ENCODE measurements at places on chromosomes 2 and 18.

GRCh38 chr2:102122909-102123308, 19.6 kb upstream of the IL1R1 start:
- H3K4me3 ChIP-seq = no peak overlapping the region
- no peak for DNase-seq
- no peaks in the 10 kb centered on the region for H3K36me3 ChIP-seq
- H3K27me3 ChIP-seq = no peaks in the 10 kb centered on the region
- H3K27ac ChIP-seq = peak overlapping the region; percentile 51

- no peak for DNase-seq
- no peak overlapping the region for H3K27ac ChIP-seq
- no peaks in the 10 kb centered on the region for H3K27me3 ChIP-seq
- no peaks in the 10 kb centered on the region for H3K36me3 ChIP-seq
- H3K4me1 ChIP-seq = peaks cover 16% of the 10 kb centered on the region
Observed at GRCh38 chr2:187982668-187983067, 309.0 kb upstream of the GULP1 start.

GRCh38 chr2:43228321-43228751, 1.9 kb upstream of the ZFP36L2 start:
- peak overlapping the region; percentile 87 for H3K27ac ChIP-seq
- peaks cover 17% of the 10 kb centered on the region for H3K36me3 ChIP-seq
- H3K27me3 ChIP-seq = no peaks in the 10 kb centered on the region
- H3K4me3 ChIP-seq = peak overlapping the region; percentile 77
- no peak for DNase-seq

GRCh38 chr2:112798979-112799975, 15.0 kb upstream of the IL1A start:
- H3K27ac ChIP-seq = no peak overlapping the region
- no peaks in the 10 kb centered on the region for H3K36me3 ChIP-seq
- H3K4me1 ChIP-seq = peaks cover 18% of the 10 kb centered on the region
- no peak overlapping the region for H3K4me3 ChIP-seq

GRCh38 chr18:51013259-51013658, 16.8 kb upstream of the SMAD4 start:
- peaks cover 12% of the 10 kb centered on the region for H3K36me3 ChIP-seq
- H3K4me1 ChIP-seq = peaks cover 3% of the 10 kb centered on the region
- H3K27ac ChIP-seq = no peak overlapping the region
- H3K27me3 ChIP-seq = no peaks in the 10 kb centered on the region
- H3K4me3 ChIP-seq = no peak overlapping the region

- no peak overlapping the region for H3K4me3 ChIP-seq
- peaks cover 8% of the 10 kb centered on the region for H3K27me3 ChIP-seq
- no peak overlapping the region for H3K27ac ChIP-seq
- DNase-seq = no peak
- H3K4me1 ChIP-seq = no peaks in the 10 kb centered on the region
Observed at GRCh38 chr2:109259671-109260070, 130.7 kb downstream of the SH3RF3 start.

- H3K4me1 ChIP-seq = peaks cover 36% of the 10 kb centered on the region
- DNase-seq = no peak
- H3K4me3 ChIP-seq = no peak overlapping the region
- no peaks in the 10 kb centered on the region for H3K27me3 ChIP-seq
- H3K27ac ChIP-seq = no peak overlapping the region
Observed at GRCh38 chr18:2983296-2983695, 29.6 kb downstream of the LPIN2 start.

DNA sequence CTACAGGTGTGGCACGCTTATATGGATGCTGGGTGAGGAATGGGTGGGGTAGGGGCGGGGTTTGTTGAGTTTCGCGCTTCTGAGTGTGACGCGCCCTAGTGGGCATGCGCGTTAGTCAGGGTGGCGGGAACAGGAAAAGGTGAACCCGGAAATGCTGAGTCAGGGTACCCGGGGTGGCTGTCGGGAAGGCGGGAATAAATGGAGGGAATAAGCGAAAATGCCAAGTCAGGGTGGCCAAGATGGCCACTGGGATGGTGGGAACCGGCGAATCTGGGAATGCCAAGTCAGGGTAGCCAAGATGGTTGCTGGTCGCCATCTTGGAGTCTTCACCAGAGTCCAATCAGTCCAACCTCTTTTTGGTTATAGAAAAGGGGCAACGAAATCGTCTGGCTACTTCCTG, 585.0 kb downstream of the SUCLG1 start:
- DNase-seq = no peak
- no peak overlapping the region for H3K27ac ChIP-seq
- H3K36me3 ChIP-seq = peaks cover 13% of the 10 kb centered on the region

GRCh38 chr2:239400596-239401066, at the start of gene HDAC4:
TSS of gene HDAC4 (minus strand) at chr2:239401020. CDS start at chr2:239352699, 48,321 bp downstream.
- H3K4me3 ChIP-seq = peak within 1 kb of the TSS; percentile 89
- no peaks in the 10 kb centered on the region for H3K27me3 ChIP-seq
- peaks cover 34% of the 10 kb centered on the region for H3K4me1 ChIP-seq
- H3K27ac ChIP-seq = peak within 1 kb of the TSS; percentile 99

DNA sequence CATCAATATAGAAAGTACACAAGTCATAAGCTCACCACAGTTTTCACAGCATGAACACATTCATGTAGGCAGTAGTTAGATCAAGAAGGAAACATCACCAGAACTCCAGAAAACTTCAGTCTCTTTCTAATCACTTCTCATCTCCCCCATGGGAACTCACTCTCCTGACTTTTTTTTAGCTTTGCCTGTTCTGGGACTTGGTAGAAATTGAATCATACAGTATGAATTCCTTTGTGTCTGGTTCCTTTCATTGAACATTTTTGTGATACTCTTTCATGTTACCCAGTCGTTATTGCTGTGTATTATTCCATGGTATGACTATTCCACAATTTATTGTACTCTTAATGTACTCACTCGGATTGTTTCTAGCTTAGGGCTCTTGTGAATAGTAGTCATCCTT, 160.2 kb downstream of the TAF4B start:
- no peak overlapping the region for H3K4me3 ChIP-seq
- H3K36me3 ChIP-seq = no peaks in the 10 kb centered on the region
- no peaks in the 10 kb centered on the region for H3K27me3 ChIP-seq
- H3K4me1 ChIP-seq = peaks cover 32% of the 10 kb centered on the region

DNA sequence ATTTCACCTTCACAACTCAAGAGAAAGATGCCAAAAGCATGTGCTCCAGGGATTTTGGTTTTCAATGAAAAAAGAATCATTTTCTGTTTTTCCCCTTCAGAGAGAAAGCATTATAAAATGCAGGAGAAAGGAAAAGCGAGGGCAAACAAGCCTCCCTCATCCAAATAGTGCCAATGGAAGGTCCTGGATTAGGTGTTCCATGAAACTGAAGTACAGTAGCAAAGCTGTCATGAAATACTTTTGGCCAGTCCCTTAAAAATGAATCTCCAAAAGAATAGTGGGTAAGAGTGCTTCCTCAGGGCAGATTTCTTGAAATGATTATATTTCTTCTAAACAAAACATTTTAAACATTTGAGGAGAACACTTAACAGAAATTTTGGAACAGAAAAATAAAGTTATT, 182.1 kb upstream of the FOSL2 start:
- H3K36me3 ChIP-seq = no peaks in the 10 kb centered on the region
- H3K4me3 ChIP-seq = no peak overlapping the region
- no peaks in the 10 kb centered on the region for H3K27me3 ChIP-seq
- no peak for DNase-seq

GRCh38 chr2:191446910-191447309, 201.7 kb downstream of the MYO1B start:
- H3K4me3 ChIP-seq = no peak overlapping the region
- peaks cover 8% of the 10 kb centered on the region for H3K4me1 ChIP-seq
- no peaks in the 10 kb centered on the region for H3K36me3 ChIP-seq

- DNase-seq = no peak
- H3K36me3 ChIP-seq = no peaks in the 10 kb centered on the region
- peaks cover 23% of the 10 kb centered on the region for H3K4me1 ChIP-seq
- H3K27ac ChIP-seq = no peak overlapping the region
Observed at GRCh38 chr2:23453836-23454460, 69.0 kb downstream of the KLHL29 start.

GRCh38 chr2:75633620-75634019, 13.0 kb upstream of the MRPL19 start:
- H3K4me1 ChIP-seq = peaks cover 19% of the 10 kb centered on the region
- H3K27me3 ChIP-seq = peaks cover 11% of the 10 kb centered on the region
- H3K36me3 ChIP-seq = no peaks in the 10 kb centered on the region
- DNase-seq = no peak
- H3K4me3 ChIP-seq = no peak overlapping the region
